ENCODE measurements at places on chromosomes 13 and 19.

- DNase-seq: no peak
Measured at GRCh38 chr13:113327391-113327765, 30.3 kb downstream of the LAMP1 start.

DNA sequence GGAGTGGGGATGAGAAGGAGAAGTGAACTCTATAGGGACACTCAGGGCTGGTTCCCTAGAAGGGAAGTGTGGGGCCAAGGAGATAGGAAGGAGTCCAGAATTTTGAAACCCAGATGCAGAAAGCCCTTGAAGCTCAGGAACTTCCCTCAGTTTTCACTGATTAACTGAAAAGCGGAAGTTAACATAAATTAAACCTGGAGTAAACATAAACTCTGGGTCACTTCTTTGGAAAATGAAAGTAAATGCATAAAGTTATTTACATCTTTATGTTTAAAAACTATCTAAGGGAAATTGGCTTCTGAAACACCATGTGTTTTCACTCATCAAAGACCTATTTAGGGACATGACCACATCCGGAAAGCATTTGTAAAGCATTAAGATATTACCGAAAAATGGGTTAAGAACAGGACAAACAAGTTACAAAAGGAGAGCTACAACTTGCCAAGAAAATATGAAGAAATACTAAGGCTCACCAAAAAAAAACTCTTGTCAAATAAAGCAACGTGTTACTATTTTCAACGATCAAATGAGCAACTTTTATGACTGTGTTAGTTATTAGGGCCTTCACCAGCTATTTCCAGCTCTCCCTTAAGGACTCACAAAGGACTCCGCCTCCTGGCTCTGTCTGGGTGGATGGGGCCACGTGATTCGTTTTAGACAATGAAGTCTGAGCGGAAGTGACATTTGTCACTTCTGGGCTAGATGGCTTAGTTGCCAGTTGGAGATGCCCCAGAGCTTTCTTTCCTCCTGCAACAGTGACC, 439.1 kb upstream of the ZNF507 start:
- DNase-seq: no peak

DNA sequence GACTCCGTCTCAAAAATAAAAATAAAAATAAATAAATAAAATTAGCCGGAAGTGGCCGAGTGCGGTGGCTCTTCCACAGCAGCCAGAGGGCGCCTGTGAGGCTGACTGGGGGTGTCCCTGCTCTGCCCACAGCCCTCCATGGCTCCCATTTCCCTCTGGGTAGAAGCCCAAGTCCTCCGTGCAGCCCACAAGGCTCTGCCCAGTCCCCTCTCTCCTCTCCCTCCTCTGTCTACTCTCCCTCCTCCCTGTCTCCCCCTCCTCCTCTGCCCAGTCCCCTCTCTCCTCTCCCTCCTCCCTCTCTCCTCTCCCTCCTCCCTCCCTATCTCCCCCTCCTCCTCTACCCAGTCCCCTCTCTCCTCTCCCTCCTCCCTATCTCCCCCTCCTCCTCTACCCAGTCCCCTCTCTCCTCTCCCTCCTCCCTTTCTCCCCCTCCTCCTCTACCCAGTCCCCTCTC, 20.4 kb downstream of the MISP start:
- no peak for DNase-seq

DNA sequence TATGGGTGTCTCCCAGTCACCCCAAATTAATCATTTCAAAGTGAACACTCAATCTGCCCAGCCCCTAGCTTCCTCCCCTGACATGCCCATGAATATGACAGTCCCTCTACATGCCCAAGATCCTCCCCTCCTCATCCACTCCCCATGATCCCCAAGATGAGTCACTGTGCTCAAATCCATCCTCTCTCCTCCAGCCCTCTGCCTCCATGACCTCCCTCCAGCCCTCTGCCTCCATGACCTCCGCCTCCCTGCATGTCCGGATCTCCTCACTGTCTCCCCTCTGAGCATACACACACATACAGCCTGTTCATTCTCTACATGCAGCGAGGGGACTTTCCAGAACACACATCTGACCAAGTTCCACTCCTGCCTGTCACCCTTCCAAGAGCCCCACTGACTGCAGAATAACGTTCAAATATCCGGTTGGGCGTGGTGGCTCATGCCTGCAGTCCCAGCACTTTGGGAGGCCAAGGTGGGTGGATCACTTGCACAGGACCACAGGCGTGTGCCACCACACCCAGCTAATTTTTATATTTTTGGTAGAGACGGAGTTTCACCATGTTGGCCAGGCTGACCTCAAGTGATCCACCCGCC, 18.4 kb upstream of the FEM1A start:
- DNase-seq: no peak

DNA sequence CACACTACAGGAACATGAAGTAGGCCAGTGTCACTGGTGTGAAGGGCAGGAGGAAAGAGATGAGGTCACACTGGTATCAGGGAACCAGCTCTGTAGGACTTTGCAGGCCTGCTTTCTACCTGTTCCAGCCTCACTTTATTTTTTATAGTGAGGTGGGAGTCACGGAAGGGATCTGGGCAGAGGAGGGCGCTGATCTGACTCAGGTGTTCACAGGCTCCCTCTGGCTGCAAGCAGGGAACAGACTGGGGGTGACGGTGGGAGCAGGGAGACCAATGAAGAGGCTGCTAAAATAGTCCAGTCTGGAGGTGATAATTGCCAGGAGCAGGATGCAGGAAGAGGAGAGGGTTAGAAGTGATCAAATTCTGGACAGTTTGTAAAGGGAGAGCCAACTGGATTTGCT, 2.8 kb downstream of the THAP8 start:
- DNase-seq: no peak

DNA sequence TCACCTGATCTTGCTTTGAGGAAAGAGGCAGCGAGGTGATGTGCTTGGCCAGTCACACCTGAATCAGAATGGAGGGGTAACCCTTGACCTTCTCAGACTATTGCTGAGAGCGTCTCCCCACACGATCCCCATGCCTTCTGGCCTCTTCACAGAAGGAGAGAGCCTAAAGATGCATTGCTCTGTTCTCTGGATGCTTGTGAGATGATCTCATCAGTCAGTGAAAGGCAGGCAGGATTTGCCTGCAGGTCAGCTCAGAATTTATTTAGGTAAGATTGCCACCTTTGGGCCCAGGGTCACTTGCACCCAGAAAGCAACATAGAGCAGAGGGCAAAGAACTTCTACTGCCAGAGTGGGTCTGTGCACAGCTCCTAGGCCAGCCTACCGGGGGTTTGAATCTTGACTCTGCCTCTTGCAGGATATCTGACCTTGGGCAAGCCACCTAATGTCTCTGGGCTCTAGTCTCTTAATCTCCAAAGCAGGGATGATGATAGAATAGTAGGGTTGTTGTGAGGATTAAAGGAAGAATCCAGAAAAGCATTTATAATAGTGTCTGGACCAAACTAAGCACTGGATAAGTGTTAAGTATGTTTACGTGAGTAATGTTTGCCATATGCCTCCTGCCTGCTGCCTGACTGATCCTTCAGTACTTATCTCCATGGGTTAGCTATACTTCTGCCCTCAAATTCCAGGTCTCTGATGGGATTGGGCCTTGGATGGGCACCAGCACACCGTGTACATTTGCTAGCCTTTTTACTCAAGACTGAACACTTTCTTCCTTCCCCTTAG, 8.4 kb upstream of the FLT1 start:
- DNase-seq: no peak

DNA sequence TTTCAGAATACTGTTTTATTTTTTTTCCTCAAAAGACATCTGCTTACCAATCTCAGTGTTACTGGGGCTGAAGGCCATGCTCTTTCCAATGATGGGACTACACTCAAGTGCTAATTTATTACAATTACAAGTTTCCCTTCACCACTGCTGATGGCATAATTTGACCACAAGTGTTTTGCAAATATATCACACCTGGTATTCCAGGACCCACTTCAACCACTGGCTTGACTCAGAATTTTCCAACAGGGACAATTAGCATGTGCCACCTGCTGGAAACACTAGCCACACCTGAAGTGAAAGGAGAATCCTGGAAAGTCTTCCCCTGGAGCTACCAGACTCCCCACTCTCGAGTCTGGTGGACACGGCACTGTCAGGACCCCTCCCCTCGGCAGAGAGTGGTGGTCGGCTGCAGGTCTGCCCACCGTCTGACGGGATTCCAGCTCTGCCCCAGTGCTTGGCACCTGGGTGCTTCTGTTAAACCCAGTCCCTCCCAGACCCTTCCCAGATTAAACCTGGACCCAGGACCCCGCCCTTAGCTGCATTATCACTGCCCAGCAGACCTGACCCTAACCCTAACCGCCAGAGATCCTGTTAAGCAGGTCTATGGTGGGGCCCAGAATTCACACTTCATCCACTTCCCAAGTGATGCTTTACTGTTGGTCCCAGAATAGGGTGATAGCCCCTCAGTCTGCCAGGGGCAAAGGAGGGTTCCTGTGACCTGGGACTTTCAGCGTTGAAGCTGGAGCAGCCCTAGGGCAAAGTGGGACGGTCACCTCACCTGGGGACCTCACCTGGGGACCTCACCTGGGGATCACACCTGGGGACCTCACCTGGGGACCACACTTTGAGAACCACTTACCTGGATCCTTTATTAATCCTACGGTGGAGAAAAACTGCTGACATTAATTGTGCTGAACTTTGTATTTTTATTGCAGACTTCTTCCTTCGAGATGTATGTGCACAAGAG, 17.6 kb upstream of the RASA3 start:
- DNase-seq: no peak

- no peak for DNase-seq
Measured at GRCh38 chr13:24678151-24678550, 2.1 kb upstream of the ATP12A start.

DNA sequence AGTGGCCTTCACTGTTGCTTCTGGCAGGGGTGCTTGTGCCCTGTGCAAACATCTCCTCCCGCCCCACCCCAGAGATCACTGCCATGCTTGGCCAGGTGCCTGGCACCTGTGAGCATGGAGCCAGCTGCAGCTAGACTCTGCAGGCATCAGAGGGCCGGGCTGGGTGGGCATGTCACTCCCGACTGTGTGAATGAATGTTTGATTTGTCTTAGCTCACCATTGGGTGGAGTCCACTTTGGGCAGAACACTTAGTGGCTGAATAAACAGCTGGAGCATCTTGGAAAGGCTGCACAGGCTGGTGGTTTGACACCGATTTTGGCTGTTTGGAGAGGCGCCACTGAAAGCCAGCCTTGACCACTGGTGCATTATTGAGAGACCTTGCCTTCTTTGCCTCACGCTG, 267.3 kb downstream of the DLEU7 start:
- DNase-seq: no peak

GRCh38 chr13:88104576-88104975, 433.4 kb downstream of the SLITRK5 start:
- DNase-seq: no peak

- DNase-seq: no peak
Measured at GRCh38 chr13:106088085-106088484, 447.4 kb downstream of the EFNB2 start.

DNA sequence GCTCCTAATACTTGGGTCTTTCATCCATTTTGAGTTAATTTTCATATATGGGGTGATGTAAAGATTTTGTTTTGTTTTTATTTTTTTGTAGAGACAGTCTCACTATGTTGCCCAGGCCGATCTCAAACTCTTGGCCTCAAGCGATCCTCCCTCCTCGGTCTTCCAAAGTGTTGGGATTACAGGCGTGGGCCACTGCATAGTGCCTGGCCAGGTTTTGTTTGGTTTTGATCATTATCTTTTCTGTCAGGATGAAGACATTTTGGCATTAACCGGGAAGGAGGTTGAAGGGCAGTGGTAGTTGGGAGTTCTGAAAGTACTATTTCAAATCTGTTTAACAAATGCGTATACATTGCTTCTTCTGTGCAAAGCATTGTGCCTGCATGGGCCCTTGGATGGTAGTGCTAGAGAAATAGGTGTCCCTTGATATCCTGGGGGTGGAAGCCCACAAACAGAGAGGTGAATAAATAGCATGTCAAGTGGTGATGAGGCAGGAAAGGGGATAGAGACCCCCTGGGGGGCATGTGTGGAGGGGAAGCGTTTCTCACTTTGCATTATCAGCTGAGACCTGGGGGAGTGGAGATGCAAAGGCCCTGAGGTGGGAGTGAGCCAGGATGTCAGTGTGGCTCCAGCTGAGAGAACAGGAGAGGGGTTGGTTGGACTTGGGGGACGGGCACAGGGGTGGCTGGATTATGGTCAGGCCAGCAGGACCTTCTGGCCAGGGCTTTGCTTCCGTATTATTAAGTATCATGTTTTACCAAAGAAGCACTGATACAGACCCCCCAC, 41.4 kb downstream of the GATAD2A start:
- DNase-seq: no peak

GRCh38 chr13:70893832-70894231, 785.6 kb upstream of the KLHL1 start:
- no peak for DNase-seq

DNA sequence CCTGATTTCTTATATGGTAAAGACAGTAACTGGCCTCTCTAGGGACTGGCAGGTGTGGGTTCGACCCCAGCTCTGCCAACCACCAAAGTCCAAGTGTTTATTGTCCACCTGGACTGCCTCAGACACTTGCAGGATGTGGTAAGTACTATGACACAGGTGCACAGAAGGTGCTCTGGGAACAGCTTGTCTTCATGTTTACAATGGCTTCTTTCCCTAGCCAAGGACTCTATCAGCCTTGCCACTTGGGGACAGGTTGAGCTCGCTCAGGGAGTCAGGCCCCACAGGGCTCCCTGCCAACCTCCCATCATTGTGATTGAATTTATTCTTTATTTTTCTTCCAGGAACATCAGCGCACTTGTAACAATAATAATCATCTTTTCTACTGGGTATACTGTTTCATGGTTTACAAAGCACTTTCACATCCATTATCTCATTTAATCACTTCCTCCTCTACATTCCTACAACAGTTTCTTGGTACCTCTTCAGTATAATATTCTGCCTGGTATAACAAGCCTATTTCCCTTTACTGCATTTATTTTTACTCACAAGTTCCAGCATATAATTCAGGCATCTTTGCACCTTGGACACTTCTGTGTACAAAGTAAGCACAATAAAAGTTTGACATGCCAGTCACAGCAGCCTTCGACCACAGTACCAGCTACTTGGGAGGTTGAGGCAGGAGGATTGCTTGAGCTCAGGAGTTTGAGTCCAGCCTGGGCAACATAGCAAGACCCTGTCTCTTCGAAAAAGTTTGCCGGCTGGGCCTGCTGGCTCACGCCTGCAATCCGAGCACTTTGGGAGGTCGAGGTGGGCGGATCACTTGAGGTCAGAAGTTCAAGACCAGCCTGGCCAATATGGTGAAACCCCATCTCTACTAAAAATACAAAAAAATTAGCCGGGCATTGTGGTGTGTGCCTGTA, 24.2 kb upstream of the GATAD2A start:
- DNase-seq: no peak

DNA sequence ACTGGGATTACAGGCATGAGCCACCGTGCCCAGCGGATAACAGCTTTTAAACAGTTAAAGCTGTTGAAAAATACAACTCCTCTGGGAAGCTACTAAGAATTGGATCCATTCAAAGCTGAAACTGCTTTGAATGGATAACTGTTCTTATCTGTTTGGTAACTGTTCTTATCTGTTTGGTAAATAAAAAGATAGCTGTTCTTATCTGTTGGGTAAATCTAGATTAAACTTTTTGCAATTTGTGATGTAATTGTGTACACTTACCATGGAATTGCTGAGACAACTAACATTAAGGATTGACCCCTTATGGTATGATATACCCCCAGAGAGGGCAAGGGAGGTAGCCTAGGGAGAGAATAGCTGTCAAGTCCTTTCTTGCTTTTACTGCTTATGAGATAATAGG, 27.9 kb upstream of the SPART start:
- no peak for DNase-seq

Data from glomerular endothelial cell (primary cell).